NCI-H1417 (cell line): ENCODE measurements at places on chromosomes 16 and 17.

DNA sequence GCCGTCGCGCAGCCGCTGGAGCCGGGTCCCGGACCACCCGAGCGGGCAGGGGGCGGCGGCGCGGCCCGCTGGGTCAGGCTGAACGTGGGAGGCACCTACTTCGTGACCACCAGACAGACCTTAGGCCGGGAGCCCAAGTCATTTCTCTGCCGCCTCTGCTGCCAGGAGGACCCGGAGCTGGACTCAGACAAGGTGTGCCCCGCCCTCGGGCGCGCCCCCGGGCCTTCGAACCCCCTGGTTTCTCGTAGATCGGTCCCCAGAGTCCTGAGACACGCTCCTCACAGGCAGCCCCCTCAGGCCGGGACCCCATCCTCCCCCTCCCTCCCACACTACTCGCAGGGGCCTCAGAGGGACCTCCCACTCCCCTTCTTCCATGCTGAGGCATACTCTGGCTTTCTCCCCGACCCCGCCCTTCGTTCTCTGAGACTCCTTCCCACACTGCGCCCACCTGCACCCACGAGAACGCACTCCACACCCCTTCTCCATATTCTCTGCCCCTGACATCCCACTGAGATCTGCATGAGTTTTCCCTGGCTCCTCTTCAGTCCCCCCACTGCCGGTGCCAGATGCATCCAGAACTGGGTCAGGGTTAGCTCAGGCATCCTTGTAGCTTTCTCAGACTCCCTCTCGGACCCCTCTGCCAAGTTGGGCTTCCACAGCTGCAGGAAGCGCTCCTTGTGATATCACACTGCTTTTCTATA lies 523 bp downstream of the KCTD2 start:
- peak; percentile 25 for DNase-seq

- no peak for DNase-seq
Measured at GRCh38 chr16:49780433-49780832, 75.5 kb downstream of the ZNF423 start.

GRCh38 chr17:40517981-40518380 lies 16.6 kb upstream of the TNS4 start:
- no peak for DNase-seq

GRCh38 chr16:61798741-61799140 lies 237.5 kb downstream of the CDH8 start:
- no peak for DNase-seq

DNA sequence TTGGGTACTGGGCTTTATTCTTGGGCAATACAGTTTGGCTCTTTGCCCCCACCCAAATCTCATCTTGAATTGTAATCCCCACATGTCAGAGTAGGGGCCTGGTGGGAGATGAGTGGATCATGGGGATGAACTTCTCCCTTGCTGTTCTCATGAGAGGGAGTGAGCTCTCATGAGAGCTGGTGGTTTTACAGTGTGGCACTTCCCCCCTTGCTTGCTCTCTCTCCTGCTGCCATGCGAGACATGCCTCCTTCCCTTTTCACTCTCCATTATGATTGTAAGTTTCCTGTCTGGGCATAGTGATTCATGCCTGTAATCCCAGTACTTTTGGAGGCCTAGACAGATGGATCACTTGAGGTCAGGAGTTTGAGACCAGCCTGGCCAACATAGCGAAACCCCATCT lies 18.1 kb upstream of the CNEP1R1 start:
- no peak for DNase-seq

GRCh38 chr16:54526916-54527315 lies 240.3 kb upstream of the IRX3 start:
- no peak for DNase-seq

- no peak for DNase-seq
Measured at GRCh38 chr17:78555746-78556401, 21.3 kb downstream of the DNAH17 start.

DNA sequence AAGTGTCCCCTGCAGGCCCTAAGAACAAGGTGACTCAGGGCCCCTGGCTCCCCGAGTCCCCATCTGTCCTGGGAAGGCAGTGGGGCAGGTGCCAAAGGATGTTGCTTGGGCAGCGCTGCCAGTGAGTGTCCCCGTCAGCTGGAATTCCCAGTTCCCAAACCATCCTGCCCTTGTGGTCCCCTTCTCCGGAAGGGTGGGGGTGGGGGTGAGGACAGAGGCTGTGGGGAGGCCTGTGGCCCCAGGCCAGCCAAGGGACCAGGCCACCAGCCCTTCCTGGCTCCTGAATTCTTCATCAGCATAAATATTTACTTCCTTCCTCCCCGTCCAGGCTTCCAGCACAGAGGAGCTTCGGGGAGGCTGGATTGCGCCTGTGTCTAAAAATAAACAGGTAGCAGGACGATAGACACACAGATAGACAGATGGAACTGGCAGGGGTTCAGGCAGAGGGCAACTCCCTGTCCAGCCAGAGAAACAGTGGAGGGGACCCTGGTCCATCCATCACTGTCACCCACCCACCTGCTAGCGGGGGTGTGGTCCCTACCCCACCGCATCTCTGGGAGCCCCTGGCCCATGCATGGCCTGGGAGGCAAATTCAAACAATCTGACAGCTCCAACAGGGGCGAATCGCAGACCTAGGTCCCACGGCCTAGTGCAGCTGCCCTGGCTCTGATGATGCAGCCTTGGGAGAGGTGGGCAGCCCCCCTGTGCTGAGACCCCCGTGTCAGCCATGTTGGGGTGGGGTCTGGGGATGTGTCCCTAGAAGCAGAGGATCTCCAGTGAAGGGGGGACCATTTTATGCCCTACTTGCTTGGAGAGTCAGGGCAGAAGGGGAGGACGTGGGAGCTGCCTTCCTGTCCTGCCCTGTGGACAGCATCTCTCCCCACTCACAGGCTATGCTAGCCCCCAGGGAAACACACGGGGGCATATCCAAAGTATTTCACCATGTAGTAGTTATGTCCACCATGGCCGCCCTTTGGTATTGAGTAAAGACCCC lies 13.2 kb downstream of the GLIS2 start:
- no peak for DNase-seq

- no peak for DNase-seq
Measured at GRCh38 chr16:79093554-79093967, 507.0 kb downstream of the MAF start.

DNA sequence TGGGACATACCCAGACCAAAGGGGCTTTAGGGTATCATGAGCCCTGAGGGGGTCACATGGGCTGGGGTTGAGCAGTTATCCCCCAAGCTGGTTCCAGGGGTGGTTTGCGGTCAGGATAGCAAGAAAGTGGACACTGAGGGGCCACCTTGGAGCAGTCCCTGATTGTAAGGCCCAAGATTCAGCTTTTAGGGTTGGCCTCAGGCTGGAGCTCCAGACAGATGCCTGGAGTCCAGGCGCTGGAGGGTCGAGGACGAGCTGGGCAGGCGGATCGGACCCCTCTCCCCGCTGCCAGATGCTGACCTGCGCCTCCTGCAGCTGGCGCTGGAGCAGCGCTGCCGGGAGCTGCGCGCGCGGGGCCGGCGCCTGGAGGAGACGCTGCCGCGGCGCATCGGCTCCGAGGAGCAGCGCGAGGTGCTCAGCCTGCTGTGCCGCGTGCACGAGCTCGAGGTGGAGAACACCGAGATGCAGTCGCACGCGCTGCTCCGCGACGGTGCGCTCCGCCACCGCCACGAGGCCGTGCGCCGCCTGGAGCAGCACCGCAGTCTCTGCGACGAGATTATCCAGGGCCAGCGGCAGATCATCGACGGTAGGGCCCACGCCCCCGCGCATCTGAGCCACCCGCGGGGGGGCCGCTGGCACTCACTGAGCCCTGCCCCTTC lies 10.0 kb downstream of the BTBD17 start:
- no peak for DNase-seq

- no peak for DNase-seq
Measured at GRCh38 chr17:19384723-19385391, 2.1 kb downstream of the MFAP4 start.

GRCh38 chr17:61462719-61463315 lies 10.6 kb downstream of the TBX4 start:
- no peak for DNase-seq

DNA sequence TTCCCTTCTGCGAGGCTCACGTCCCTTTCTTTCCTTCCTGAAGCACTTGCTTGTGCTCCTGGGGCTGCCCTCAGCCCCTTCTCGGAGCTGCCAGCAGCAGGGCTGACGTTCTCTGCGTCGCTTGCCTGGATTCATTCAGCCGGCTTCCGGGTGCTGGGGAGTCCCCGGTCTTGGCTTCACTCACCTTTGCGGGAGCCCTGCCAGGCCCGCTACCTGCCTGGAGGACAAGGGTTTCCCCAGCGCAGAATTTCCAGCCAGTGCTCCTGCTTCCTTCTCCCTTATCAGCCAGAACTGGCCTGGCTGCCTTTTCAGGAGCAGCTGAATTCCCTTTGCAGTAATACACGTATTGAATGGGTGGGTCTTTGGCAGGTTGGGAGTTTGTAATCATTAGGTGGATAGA lies 22.1 kb upstream of the IL17C start:
- no peak for DNase-seq

GRCh38 chr16:27547134-27547533 lies 2.6 kb downstream of the GTF3C1 start:
- no peak for DNase-seq

DNA sequence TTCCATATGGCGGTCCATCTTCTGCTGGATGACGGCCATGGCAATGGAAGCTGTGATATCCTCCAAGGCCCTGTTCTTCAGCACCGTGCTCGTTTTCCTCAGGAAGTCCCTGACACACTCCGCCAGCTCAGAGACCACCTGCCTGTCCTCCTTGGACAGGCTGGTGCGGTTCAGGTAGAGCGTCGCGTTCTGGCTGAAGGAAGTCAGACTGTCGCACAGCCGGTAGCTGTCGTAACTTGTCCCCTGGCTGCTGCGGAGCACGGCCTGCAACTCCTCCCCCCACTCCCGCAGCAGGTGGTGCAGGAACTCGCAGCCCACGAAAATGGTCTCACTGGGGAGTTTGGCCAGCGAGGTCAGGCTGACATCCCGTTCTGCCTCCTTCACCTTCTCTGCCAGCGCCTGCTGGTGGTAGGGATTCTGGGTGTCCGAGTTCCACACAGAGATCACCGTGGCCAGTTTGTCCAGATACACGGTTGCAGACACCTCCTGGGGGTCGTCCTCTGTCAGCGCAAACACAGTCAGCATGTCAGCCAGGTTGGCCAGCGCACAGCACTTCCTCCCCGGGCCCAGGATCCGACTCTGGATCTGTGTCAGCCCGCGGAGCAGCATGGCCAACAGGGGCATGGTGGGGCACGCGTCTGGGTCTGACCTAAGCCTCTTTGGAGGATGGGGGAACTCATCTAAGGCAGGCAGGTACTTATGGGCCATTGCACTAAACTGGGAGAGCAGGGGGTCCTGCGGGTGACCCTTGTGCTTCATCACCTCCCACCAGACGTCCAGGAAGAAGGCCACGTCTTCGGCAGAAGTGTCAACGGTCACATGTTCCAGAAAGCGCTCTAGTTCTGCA lies 5.1 kb downstream of the GEMIN4 start:
- DNase-seq: no peak

DNA sequence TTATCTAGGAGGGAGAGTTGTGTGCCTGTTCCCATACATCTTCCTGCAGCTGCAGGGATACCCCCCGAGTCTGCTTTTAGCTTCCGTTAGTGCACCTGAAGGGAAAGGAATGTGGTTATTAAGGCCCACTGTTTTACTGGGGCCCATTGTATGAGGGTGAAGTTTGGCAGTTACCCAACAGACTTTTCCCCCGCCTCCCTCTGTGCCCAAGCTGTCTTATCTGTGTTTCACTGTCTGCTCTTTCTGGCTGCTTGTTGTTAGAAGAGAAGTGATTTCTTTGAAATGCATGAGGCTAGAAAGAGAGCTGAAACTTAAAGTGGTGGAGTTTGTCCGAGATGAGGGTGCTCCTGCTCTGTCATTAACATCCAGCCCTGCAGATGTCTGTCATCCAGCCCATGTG lies 7.4 kb upstream of the OR1A2 start:
- DNase-seq: no peak

DNA sequence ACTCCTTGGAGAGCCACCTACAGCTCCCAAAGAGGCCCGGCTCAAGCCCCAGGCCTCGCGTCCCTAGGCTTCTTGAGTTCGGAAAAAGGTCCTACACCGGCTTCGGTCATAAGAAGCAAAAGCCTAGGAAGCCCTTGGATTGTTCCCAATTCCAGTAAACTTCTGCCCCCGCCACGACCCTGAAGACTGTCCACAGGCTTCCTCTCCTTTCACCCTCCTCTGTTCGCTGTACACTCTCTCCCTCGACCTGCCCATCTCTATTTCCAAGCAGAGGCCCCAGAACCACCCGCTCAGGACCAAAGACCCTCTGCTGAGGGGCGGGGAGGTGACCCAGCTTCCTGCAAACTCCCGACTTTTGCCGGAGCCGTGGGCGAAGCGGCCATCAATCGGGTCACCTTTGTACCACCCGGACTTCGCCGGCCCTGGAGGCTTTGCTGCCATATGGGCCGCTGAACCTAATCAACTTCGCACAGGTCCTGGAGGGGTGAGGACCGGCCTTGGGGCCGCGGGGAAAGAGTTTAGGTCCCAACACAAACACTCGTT lies 2.7 kb downstream of the HOXB2 start:
- DNase-seq: no peak

DNA sequence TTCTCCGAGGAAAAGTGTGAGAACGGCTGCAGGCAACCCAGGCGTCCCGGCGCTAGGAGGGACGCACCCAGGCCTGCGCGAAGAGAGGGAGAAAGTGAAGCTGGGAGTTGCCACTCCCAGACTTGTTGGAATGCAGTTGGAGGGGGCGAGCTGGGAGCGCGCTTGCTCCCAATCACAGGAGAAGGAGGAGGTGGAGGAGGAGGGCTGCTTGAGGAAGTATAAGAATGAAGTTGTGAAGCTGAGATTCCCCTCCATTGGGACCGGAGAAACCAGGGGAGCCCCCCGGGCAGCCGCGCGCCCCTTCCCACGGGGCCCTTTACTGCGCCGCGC lies at the start of gene ERBB2:
Gene ERBB2, plus strand, starts transcription at position 247 of the 330 bp plus-strand sequence. CDS start 175 bp downstream, outside the sequence.
- DNase-seq: no peak

GRCh38 chr16:56967733-56968132 lies 6.0 kb downstream of the CETP start:
- DNase-seq: no peak

GRCh38 chr16:56862776-56863175 lies 2.2 kb upstream of the SLC12A3 start:
- DNase-seq: no peak

DNA sequence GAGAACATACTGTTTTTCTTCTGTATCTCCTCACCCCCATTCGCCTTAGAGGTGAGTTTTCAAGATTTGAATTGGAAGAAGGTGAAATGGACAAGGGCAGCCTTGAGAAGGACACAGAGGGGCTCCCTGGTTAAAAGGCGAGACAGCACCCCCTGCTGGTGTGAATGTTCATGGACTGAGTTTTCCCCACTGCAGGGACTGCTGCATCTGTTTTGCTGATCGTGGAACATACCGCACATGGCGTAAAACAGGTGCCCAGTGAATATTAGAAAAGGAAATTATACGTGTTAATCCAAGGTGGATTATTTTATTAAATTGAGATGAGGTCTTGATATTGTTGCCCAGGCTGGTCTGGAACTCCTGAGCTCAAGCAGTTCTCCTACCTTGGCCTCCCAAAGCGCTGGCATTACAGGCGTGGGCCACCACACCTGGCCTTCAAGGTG lies 54.5 kb downstream of the NDE1 start:
- DNase-seq: peak; percentile 9

- no peak for DNase-seq
Measured at GRCh38 chr17:31724026-31724425, 135.0 kb downstream of the COPRS start.

- no peak for DNase-seq
Measured at GRCh38 chr17:57524839-57525568, 220.1 kb downstream of the CCDC182 start.
